ENCODE measurements at places on chromosomes 2 and 18.

GRCh38 chr2:157334335-157334734, 8.7 kb upstream of the ERMN start:
- no peak for DNase-seq

- DNase-seq = no peak
Measured at GRCh38 chr18:78984941-78985784, 5.5 kb downstream of the SALL3 start.

DNA sequence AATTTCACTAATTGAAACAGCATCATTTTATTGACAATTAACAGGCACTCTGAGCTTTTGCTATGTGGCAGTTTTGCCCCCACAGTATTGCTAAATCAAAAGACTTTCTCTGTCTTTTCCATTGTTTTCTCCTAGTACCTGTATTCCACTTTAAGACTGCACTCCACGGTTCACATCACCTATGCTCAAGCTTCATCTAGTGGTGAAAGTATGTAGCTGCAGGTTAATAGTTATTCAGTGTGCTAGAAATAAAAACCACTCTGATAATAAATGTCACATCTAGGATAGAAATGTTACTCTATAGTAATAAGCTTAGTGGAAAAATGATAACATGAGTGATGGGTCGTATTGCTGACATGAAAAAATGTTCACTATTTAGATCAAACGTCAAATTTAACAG, 24.6 kb downstream of the ARL6IP6 start:
- no peak for DNase-seq

DNA sequence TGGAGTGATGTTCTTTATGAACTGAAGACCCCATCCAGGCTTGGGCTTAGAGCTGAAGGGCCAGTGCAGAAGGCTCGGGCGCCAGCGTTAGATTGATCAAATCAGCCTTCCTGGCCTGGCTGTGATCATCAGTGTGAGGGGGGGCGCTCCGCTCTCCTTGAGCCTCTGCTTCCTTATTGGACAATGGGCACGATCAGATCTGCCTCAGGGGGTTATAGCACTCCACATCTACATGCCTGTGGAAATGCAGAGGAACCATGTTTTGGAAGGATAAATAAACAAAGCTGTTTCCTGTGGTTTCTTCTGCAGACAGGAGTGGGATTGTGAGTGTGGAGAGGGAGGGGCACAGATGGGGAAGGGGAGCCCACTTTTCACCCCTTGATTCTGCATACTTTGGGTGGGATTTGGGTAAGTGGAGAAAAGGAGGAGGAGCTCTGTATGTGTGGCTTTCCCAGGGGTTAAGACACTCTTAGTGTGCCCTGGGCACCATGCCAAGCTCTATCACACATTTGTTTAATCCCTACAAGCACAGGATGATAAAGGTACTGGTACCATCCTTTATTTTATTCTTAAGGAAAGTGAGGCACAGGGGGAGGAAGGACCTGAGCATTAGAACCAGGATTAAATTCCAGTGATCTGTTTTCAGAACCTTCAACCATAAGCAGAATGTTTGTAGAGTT, 150.5 kb downstream of the EN1 start:
- DNase-seq = no peak

GRCh38 chr2:27989149-27989548, 98.6 kb downstream of the BABAM2 start:
- no peak for DNase-seq
